ENCODE measurements at places on chromosomes 3 and 15. TPM values are rescaled to one million over a fixed set of nuclear protein-coding genes. Genes with fewer than 3 reads are reported as not detected.

SCN5A gene
- 11.5 TPM for total RNA-seq

WDR49 gene
- 0.34 TPM for total RNA-seq

ATP8B4 gene
- total RNA-seq, result 0.25 TPM

ARL14 gene
- total RNA-seq, result 0.42 TPM

ZBTB20 gene
- 42.1 TPM for total RNA-seq

GABRR3 gene
- not detected for total RNA-seq

FBXO40 gene
- total RNA-seq, result not detected

PLIN1 gene
- total RNA-seq, result 0.32 TPM

UROC1 gene
- not detected for total RNA-seq

KLHL6 gene
- 0.15 TPM for total RNA-seq

SERINC4 gene
- total RNA-seq, result 0.12 TPM

CRABP1 gene
- 0.47 TPM for total RNA-seq

FBXW12 gene
- total RNA-seq, result not detected

SHF gene
- total RNA-seq, result 2.6 TPM

RARRES1 gene
- 0.20 TPM for total RNA-seq

AGTR1 gene
- not detected for total RNA-seq

TM4SF18 gene
- total RNA-seq, result 0.34 TPM

ULK3 gene
- total RNA-seq, result 48.4 TPM

B3GALNT1 gene
- total RNA-seq, result 9.6 TPM

RPUSD2 gene
- total RNA-seq, result 22.5 TPM

TWF2 gene
- total RNA-seq, result 100 TPM

TMEM43 gene
- 32.4 TPM for total RNA-seq

LDHAL6B gene
- total RNA-seq, result not detected

FHIT gene
- total RNA-seq, result 20.1 TPM

HRG gene
- 0.42 TPM for total RNA-seq

CPNE9 gene
- 0.98 TPM for total RNA-seq

LRRIQ4 gene
- not detected for total RNA-seq

TTLL13 gene
- 1.0 TPM for total RNA-seq

ARGFX gene
- not detected for total RNA-seq

PIERCE2 gene
- 2.0 TPM for total RNA-seq

TMEM207 gene
- not detected for total RNA-seq

SCN11A gene
- 0.05 TPM for total RNA-seq

GOLGA6L4 gene
- 3.2 TPM for total RNA-seq

CCR9 gene
- total RNA-seq, result not detected

SMARCC1 gene
- total RNA-seq, result 168 TPM

KNL1 gene
- total RNA-seq, result 30.6 TPM

NUP210 gene
- total RNA-seq, result 74.9 TPM

ADGRG7 gene
- total RNA-seq, result not detected

CYP1A2 gene
- not detected for total RNA-seq

THPO gene
- not detected for total RNA-seq

ARRDC4 gene
- 19.6 TPM for total RNA-seq

PTX3 gene
- total RNA-seq, result 0.37 TPM

SNTN gene
- total RNA-seq, result not detected

Data from HCT116 (cell line).